ENCODE measurements at places on chromosomes 4 and X.

DNA sequence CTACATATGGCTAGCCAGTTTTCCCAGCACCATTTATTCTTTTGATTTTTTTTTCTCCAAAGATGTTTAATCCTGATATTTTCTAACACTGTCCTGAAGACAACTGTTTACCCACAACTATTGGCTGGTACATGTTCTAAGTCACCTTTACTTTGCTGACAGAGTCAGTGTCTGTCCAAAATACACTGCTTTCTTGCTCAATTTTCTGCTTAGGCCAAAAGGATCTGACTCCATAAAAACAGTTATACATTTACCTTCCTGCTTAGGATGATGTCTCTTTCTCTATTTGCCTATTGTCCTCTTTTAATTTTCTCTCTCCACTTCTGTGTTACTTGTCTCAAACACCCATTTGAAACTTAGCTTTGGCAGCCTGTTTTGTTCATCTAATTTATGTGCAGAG, 3.2 kb downstream of the ADH1C start:
- no peak for DNase-seq

DNA sequence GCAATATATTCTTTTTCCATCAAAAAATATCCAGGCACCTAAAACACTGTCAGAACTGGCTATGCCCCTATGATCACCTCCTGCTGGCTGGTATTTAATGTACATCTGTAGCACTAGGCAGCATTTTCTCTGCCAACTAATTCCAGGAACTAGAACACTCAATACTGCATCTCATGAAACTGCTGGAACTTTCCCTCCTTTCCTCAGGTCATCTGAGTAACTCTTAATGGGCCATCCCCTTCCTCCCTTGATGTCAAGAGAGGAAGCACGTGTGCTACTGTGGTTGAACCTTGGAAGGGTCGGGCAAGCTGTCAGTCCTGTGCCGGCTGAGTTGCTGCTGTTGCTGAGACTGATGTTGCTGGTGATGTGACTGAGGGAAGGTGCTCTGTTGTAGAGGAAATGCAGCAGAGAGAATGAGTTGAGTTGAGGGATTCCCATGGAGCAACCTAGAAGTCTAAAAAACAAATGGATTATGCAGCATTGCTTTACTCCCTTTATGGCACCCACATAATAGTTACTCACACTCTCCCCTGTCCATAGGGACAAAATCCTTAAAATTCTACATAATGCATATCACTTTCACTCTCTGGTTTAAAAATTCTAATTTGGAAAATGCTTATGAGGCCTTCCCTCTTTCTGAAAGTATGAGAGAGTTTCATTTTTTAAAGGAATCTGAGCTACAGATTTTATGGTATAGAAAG, 39.5 kb downstream of the TMEM165 start:
- DNase-seq, result no peak

- DNase-seq, result no peak
These were observed 80.9 kb downstream of the PRDM5 start for GRCh38 chr4:120841580-120841979.

GRCh38 chr4:40812856-40813255, 63.1 kb downstream of the NSUN7 start:
- DNase-seq, result no peak

- DNase-seq, result no peak
These were observed 61.0 kb downstream of the FAM114A1 start for GRCh38 chr4:38928568-38928967.

DNA sequence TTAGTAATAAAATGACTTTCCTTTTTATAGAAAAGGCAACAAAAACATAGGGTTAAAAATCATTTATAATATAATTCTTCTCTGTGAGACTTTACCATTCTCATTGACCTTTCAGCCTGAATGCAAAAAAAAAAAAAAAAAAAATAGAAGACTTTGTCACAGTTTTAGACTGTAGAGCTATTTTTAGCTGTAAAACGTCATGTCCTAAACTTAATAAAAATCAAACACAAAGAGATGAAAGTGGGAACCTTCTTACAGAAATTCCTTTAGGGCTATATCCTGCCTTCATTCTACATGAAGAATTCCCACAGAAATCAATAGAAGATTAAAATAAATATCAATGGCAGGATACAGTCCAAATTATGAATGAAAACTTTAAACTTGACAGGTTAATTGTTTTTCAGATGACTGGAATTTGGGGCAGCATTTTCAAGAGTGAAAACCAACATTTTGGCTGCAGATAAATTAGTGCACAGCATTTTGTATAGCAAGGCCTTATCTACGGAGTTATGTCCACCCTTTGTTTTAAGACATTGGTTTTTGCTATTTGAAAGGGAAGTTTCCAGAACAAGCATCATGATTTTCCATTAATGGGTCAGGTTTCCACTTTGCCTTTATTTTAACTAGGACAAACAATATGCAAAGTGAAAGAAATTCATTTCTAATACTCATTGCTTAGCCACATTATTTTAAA, 219.5 kb downstream of the SPCS3 start:
- DNase-seq, result no peak

DNA sequence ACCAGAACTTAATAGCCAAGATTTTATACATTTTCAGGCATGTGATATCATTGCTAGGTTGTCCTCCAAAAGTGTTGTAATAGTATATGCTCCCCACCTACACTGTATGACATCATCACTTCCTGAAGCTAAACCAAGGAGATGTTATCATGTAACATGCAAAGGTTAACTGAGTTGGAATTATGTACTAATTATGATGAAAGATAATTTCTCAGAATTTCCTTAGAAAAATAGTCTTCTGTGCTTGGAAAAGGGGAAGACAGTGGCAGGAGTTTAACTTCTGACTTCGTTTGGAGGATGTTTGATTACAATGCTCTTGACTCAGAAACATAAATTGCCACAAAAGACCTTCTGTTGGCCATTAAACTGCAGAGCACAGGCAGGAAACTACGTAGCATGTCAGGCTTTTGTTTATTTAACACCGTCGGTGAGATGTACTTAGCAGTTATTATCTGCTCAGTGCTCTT, 83.6 kb upstream of the GUCY1A1 start:
- DNase-seq, result no peak

DNA sequence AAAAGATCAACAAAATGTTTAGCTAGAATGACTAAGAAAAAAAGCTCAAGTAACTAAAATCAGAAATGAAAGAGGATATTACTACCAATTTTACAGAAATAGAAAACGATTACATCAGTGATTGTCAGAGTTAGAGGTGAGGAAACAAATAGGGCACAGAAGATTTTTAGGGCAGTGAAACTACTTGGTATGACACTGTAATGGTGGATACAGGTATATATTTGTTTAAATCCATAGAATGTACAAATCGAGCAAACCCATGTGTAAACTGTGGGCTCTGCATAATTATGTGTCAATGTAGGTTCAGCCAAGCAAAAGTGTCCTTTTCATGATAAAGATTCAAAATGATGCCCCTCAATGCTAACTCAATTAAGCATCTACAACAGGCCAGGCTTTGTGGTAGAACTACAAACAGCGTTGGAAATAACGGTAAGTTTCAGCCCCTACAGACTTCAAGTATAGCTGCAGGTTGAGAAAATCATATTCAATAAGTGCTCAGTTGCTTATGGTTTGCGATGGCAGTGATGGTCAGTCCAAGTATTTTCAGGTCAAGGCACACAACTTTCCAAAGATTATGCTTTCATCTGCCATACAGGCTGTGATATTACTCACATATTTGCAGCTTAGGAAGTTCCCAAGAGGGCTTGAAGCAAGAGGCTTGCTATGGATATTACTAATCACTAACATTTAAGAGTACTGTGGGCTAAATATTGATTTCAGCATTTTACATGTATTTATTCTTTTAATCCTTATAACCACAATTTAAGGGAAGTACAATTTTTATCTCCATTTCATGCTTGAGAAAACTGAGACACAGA, 158.6 kb downstream of the TET2 start:
- no peak for DNase-seq

DNA sequence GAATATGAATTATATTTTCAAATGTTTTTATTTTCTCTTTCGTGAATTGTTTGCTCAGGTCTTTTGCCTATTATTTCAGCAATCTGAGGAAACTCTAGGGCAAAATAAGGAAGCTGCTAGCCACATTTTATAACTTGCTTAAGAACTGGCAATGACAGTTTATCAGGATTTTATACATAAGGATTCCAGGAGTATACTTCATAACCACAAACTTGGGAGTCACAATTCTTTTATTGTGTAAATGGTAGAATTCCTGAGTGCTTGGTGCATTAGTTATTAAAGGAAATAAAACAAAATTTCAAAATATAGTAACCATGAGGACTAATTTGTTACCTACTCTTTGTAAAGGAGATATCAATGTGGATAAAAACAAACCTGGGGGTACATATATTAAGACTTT, 54.4 kb downstream of the PALLD start:
- DNase-seq, result no peak

- DNase-seq, result no peak
These were observed 57.7 kb upstream of the C4orf54 start for GRCh38 chr4:99715286-99715685.

DNA sequence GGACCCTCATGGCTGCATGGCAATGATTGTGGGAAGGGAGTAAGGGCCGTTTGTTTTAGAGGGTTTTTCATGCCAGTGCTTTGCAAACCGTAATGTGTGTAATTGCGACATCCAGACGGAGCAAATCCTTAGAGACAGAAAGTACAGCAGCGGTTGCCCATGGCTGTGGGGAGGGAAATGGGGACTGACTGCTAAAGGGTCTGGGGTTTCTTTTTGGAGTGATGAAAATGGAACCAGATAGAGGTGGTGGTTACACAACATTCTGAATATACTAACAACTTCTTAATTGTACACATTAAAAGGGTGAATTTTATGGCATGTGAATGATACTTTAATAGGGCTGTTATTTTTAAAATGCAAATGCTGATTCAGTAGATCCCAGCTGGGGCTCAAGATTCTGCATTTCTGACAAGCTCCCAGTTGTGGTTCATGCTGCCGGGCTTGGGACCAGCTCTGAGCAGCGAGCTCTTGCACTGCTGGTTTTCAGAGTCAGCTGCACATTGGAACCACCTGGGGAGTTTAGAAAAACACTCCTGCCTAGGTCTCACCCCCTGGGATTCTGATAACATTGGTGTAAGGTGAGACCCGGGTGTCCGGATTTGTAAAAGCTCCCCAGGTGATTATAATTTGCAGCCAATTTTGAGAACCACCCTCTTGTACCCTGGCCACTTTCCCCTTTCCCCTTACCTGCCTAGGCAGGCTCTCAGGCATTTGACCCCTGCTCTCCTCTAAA, 47.7 kb downstream of the PRPS1 start:
- no peak for DNase-seq

GRCh38 chr4:81084634-81085033, 54.1 kb downstream of the BMP3 start:
- DNase-seq, result no peak
